CD8-positive, alpha-beta T cell (primary cell): ENCODE measurements at places on chromosomes 5 and 9. TPM values are rescaled to one million over a fixed set of nuclear protein-coding genes. Genes with fewer than 3 reads are reported as not detected.

SLC25A2 gene
- not detected for total RNA-seq

PLPPR1 gene
- not detected for total RNA-seq

MRRF gene
- total RNA-seq: 22.9 TPM

MCIDAS gene
- not detected for total RNA-seq

- no peak for DNase-seq
Measured at GRCh38 chr5:118953652-118954005, 34.7 kb downstream of the DTWD2 start.

- peak; percentile 83 for DNase-seq
Measured at GRCh38 chr5:139787568-139788293, 7.9 kb upstream of the PSD2 start.

DNA sequence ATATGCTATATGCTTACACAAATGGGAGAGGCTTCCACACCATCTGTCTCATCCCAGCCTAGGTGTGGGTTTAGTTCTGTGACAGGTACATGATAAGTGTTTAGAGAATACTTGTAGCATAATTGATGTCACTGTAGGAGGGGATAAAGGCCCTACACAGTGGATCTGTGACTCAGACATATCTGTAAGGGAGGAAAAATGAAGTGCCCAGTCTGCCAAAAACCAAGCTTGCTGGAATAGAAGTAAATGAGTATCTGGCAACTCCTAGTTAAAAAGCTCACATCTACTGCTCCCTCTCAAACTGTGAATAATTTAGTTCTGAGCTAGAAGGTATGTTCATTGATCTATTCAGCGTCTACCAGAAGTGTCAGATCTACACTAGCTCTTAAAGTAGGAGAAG is 38.9 kb upstream of the FAM174A start:
- DNase-seq: no peak

GRCh38 chr5:93279296-93279963 is 301.6 kb downstream of the NR2F1-AS1 start:
- no peak for DNase-seq
